Stimulated activated CD4-positive, alpha-beta T cell treated with anti-CD3 and anti-CD28 coated beads, Interleukin-4, amount 100 ng/mL, for 48 hours (primary cell): ENCODE measurements at places on chromosomes 5 and 9.

DNA sequence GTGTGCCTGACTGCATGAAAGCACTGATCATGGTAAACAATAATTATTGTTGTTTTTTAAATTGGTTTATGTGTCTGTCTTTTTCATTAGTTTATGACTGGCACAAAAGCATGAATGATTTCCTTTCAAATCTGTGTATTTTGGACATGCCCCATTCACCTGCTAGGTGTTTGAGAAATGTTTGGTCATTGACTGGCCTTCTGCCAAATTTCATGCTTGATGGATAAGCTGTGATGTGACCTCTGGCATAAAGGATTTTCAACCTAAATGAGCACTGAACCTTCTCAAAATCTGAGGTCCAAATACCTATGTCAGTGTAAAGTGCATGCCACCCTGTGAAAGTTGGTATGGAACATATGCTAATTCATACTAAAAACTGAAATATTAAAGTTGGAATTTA lies 204.5 kb downstream of the BRINP1 start:
- no peak for DNase-seq

DNA sequence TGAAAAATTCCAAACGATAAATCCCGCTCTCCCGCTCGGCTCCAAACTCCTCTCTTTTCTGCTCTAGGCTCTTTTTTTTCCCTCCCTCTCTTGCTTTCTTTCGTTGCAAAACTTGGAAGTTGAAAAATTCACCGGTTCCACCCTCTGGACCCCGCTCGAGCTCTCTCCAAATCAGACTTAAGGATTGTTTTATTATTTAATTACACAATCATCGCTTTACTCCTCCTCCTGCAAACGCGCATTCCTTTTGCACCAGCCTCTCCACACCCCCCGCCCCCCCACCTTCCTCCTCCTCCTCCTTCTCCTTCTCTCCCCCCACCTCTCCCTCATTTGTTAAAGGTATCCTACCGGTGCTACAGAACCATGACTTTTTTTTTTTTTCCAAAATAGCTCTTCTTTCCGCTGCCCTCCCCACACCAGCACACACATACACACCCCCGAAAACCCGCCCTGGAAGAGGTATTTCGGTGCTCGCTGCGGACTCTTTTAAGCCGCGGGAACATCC lies 535 bp upstream of the NFIB start:
- no peak for DNase-seq

- DNase-seq: no peak
Observed at GRCh38 chr9:100729336-100729895, 151.5 kb downstream of the CAVIN4 start.

GRCh38 chr5:164885179-164885578 lies 1379.8 kb downstream of the MAT2B start:
- no peak for DNase-seq

DNA sequence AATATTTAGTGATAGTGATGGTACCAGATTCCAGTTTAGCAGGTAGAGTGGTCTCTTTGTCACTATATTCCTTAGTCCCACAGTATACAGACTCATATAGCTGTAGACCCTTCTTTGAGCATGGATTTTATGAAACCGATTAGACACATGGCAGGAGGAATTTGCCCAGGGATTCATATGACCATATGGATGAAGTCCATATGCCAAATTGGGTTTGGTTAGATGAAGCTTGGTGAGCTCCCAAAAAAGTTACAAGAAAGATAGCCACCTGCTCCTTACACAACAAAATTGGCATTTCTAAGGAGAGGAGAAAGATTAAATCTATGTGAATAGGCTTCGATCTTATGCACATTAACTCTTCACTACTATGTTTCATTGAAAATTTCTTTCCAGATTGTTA lies 211.4 kb downstream of the CWC27 start:
- no peak for DNase-seq
